Activated CD4-positive, alpha-beta T cell treated with anti-CD3 and anti-CD28 coated beads, Interleukin-10, Interleukin-2, amounts not matched to agents 100 ng/mL and 50 ng/mL, durations not matched to agents 16 hours and 8 hours (primary cell): ENCODE measurements at places on chromosomes 13 and 19.

DNA sequence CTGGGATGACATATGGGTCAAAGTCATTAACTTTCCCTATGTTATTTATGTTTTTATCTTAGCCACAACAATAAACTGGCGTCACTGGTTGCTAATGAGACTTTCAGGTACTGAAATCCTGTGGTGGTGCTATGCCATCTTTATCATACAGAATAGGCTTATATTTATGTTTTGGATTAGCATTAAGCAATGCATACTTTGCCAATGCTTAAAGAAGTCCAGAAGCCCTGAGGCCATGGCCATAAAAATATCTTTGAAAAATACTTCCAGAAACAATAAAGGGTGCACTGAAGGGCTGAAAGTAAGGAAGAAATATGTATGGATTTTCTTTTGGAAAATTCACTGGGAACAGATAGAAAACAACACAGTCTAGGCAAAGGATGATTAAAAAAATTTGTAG lies 304.6 kb upstream of the SLC10A2 start:
- DNase-seq: no peak

DNA sequence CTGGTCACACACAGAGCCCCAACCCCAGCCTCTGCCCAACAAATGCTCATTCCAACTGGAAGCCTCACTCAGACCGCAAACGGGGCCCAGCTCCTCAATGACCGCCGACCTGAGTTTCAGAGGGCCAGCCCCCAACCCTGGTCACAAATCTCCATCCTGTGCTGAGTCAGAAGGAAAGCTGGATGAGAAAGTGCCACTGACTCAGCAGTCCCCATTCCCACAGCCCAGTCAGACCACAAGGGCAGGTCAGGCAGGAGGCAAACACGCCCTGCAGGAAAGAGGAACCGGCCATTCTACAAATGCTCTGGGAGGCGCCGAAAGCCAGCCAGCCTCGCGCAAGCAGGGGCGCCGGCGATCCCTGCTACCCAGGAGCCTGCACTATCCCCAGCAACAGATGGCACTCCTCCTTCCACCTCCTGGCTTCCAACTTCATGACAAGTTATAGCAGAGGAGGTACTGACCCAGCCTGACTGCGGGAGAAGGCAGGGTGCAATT lies 14.1 kb upstream of the PRKD2 start:
- peak; percentile 41 for DNase-seq

GRCh38 chr19:32921624-32922023 lies 50.1 kb downstream of the CEP89 start:
- peak; percentile 23 for DNase-seq

DNA sequence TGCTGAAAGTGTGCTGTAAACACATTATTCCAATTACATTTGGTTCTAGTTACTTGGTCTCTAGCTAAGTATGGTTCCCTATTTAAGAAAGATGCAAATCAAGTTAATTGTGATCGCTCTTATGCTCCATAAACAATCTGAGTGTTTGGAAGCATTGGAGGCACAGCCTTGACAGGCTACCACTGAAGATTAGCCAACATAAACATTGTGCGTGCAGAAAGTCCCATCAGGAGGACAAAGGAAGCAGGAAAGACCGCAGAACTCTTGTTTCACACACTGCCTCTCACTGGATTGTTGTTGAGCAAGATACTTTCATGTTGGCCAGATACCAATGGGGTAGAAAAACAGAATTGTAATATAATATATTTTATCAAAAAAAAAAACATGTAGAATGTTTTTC lies 814.4 kb downstream of the EFNB2 start:
- DNase-seq: no peak

DNA sequence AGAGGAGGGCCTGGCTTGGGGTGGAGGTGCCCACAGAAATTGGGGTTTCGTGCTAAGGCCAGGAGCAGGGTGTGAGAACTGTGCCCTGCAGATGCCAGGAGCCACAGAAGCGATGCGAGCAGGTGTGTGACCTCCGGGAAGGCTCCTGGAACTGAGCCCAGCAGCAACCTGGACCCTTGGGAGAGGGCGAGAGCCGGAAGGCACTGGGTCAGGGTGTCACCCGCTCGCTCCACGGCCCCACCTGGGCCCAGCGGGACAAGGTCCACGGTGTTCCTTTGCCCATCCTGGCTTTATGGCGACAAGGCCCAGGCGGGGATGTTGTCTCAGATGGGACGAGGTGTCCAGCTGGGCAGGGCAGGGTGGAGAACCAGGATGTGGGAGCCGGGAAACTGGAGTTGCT lies 4.2 kb downstream of the MISP start:
- no peak for DNase-seq

GRCh38 chr19:6271251-6271650 lies 8.5 kb downstream of the MLLT1 start:
- DNase-seq: no peak

- DNase-seq: no peak
Observed at GRCh38 chr13:45410001-45410400, 8.2 kb downstream of the SLC25A30 start.

- no peak for DNase-seq
Observed at GRCh38 chr13:105569816-105570215, 965.6 kb downstream of the EFNB2 start.

DNA sequence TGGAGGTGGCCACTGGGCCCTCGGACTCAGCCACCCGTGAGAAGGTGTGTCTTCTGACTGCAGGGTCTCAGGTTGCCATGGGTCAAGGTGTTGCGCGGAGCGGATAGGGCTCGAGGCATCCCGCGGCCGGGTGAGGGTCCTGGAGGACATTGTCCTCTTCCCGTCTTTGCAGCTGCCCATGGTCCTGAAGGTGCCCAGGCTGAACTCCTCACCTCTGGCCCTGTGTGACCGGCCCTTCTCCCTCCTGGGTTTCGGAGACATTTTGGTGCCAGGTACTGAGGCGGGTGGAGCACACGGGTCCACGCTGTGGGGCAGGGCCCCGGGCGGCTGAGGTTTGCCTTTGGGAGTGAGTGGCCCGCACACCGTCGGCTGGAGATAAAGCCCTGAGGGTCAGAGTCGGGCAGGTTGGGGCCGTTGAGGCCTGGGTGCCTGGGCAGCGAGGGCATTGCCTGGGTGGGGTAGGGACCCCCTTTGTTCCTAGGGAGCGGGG lies 15.6 kb upstream of the TMPRSS9 start:
- no peak for DNase-seq

GRCh38 chr13:40483601-40484000 lies 182.8 kb downstream of the FOXO1 start:
- no peak for DNase-seq

DNA sequence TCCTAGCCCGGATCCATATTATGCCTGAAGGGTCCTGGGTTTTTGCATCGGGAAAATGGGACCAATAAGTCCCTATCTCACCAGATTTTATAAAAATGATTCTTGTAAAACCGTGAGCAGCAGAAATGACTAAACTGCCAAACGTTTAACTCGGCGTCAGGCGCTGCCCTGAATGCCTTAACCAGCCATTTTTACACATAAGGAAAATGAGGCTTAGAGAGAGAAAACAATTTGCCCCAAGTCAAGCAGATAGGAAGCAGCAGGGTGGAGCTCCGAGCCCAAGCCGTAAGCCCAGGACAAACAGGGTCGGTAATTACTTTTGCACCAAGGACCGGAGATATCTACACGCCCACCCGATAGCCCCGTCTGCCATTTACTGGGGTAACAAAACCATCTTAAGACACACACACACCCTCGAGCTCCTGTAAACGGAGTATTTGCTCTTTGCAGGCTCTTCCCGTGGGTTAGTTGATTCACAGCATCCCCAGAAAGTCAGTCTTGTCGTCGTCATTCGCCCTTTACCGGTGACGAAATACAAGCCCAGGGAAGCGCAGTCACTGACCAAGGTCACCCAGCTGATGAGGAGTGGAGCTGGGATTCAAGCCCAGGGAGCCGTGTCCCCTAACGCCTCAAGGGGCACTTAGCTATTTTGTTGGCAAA lies 16.0 kb upstream of the MRI1 start:
- peak; percentile 32 for DNase-seq

GRCh38 chr13:76871432-76871831 lies 14.8 kb downstream of the KCTD12 start:
- no peak for DNase-seq

DNA sequence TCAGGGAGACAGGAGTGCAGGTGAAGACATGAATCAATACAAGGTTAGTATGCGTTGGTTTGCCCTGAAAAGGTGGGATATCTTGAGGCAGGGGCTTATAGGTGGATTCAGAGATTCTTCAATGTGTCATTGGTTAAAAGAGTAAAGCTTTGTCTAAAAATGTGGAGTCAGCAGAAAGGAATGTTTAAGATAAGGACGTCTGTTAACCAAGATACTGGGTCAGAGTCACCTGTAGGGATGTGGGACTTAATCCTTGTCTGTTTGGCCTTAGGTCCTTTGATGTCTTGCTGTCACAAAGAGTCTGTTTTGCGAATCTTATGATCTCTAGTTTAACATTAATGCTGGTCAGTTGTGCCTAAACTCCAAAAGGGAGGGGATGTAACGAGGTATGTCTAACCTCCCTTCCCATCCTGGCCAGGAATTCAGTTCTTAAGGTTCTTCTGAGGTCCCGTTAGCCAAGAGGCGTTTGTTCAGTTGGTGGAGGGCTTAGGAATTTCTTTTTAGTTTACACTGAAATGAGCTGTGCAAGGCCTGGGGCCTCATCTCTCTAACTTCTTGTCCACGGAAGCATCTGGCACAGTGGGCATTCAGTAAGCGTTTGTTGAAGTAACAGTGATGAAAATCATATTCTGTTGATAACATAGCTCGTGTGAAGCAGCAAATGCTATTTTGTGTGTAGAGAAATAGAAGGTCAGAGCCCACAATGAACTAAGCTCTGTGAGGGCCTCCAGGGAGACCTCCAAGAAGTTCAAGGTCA lies 96.2 kb upstream of the RNF113B start:
- DNase-seq: no peak

GRCh38 chr19:49559928-49560327 lies 20.4 kb downstream of the NOSIP start:
- no peak for DNase-seq

GRCh38 chr13:40786568-40786996 lies 2.8 kb upstream of the SLC25A15 start:
- no peak for DNase-seq

DNA sequence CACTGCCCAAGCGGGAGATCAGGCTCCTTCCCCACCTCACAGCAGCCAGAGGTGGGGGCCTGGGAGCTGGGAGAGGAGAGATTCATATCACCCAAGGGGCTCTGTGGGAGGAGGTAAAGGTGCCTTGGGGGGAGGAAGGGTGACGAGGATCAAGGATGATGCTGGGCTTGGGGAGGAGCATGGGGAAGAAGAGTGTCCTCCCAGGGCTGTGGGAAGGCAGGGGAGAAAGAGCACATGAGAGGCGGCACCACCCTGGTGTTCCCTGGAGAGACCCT lies 82.7 kb downstream of the ANKRD10 start:
- no peak for DNase-seq

DNA sequence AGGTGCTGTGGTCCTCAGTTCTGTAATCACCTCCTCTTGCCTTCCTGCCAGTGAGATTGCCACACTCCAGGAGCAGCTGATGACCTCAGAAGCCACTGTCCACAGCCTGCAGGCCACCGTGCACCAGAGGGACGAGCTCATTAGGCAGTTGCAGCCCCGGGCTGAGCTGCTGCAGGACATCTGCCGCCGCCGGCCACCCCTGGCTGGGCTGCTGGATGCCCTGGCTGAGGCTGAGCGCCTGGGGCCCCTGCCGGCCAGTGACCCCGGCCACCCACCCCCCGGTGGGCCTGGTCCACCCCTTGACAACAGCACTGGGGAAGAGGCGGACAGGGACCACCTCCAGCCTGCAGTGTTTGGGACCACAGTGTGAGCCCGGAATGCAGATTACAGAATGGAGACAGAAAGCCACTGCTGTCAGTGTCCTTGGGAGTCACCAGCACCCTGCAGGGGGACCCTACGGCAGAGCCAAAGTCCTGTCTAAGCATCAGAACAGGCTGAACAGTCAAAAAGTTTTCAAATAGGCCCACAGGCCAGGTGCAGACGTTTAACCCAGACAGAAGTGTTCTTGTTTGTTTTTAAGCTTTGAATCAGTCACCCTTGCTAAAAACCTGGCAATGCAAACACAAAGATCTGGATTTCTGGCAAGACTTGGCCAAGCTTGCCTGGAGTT lies 4.2 kb downstream of the VMAC start:
- DNase-seq: no peak

DNA sequence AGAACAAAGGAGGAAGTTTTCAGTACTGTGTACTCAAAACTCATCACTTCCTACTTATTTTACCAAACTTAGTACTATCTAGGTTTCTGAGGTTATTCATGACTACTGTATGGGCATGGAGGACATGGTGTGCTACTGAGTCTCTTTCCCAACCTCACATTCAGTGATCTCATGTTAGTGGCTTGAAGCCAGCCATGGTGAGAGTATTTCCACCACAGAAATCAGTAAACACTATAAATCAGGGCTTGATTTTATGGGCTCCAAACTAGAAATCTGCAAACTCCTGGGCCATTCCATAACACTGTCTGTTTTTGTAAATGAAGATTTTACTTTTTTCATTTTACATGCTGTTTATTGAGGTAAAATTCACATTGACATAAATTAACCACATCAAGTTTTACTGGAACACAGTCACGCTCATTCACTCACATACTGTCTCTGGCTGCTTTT lies 19.7 kb downstream of the MED26 start:
- DNase-seq: peak; percentile 26

- DNase-seq: no peak
Observed at GRCh38 chr19:38742906-38743305, 1.4 kb downstream of the CAPN12 start.

DNA sequence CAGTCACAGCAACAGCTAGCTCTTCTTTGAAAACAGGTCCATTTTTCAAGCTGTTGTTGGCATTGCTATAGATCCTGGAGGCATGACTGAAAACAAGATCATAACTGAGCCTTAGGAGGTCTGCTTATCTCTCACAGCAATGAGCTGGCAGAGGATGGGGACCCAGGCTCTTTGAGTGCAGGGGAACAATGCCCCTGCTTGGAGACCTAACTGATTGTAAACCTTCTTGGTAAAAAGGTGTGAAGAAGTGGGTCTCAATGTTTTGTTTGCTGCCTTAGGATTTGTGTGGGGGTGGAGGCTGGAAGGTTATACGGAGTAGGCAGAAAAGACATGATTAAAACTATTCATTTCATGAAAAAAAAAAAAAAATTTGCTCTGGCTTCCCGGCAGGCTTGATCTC lies 94.6 kb downstream of the EFNB2 start:
- no peak for DNase-seq

GRCh38 chr19:14152713-14153112 lies 16.3 kb upstream of the ASF1B start:
- DNase-seq: no peak

DNA sequence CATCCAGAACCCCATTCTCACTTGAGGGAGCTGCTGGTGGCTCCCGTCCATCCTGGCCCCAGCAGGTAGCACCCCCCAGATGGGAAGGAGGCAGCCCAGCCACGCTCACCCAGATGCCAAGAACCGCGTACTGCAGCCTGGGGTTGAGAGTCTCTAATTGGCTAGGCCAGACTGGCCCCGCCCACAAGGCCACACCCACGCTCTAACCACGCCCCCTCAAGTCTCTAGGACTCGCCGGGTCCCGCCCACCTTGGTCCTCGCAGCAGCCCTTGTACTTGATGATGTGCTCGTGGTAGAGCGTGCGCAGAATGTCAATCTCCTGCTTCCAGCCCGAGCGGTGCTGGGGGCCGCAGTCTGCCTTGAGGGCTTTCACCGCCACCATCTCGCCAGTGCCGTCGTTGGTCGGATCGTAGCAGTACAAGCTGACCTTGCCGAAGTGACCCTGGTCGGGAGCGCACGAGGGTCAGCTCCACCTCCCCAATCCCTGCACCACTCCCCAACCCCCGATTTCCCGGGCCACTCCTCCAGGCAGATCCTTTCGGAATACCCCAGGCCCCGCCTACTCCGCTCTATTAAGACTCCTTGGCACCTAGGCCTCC lies 14.5 kb upstream of the ICAM3 start:
- DNase-seq: peak; percentile 53
